ENCODE measurements at places on chromosomes 2 and 18.

DNA sequence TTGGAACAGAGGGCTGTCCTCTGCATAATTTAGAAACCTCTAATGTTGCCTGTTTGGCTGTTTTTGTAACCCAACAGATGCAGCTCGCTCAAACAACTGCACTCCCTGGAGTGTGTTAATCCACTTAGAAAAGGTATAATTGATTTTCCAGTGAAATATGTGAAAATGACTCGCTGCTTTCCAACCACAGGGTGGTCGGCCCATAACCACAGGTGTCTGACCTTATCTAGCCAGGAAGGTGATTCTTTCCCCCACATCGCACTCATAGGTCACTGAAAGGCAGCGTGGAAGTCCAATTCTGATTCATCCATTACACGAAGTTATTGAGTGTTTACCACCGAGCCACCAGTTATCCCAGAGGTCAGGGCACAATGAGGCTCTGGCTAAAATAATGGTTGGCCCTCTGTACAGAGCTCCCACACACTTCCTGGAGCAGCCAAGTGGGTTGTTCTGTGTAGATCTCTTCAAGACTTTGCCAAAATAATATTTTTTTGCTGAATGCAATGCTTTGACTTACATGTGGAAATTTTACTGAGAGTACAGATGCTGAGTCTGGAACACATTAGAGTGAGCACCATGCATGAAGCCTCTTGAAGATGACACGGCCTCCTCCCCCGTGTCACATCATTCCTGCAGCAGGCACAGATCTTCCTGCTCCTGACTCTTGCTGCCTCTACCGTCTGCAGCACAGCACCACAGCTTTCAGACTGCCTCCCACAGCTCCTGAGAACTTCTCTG lies 396.2 kb downstream of the ZNF516 start:
- DNase-seq: peak; percentile 7

- no peak for DNase-seq
Observed at GRCh38 chr2:239526038-239526437, 125.2 kb upstream of the HDAC4 start.

GRCh38 chr2:73282924-73283544 lies 1.2 kb downstream of the FBXO41 start:
- no peak for DNase-seq

- no peak for DNase-seq
Observed at GRCh38 chr2:200087451-200087850, 132.1 kb downstream of the MAIP1 start.

- no peak for DNase-seq
Observed at GRCh38 chr2:237791977-237792727, 6.4 kb upstream of the RBM44 start.

DNA sequence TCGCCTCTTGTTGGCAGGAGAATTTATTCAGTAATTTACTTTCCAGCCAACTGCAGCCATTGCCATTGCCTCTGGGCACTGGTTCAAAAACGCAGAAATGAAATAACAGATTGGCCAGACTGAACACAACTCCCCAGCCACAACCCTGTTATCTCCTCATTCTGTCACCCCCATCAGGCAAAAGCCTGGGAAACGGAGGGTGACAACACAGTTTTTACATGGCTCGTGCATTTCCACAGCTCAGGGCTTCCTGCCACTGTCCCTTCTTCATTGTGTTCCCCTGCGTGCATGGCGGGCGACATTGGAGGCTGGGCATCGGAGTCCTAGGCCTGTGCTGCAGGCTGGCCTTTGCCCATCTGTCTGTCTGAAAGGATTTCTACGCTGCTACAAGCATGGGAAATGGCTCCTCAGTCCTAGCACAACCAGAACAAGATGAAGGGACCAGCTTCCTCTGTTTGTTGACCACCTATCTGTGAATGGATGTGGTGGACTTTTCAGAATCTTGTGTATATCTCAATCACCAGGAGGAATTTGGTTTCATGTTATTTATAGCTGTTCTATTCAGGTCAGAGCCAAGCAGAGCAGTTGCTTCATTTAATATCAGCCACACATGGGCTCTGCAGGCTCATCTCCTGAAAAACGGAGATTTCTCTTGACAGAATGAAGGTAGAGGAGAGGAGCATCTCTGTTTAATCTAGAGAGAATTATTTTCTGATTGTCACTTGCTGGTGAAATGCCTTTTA lies 107.0 kb downstream of the MGAT5 start:
- peak; percentile 69 for DNase-seq

- DNase-seq: no peak
Observed at GRCh38 chr18:29849144-29849543, 1193.4 kb downstream of the DSC3 start.

GRCh38 chr2:45578056-45578843 lies 32.8 kb downstream of the SRBD1 start:
- no peak for DNase-seq

- DNase-seq: no peak
Observed at GRCh38 chr2:64538764-64539433, 14.8 kb downstream of the AFTPH start.

DNA sequence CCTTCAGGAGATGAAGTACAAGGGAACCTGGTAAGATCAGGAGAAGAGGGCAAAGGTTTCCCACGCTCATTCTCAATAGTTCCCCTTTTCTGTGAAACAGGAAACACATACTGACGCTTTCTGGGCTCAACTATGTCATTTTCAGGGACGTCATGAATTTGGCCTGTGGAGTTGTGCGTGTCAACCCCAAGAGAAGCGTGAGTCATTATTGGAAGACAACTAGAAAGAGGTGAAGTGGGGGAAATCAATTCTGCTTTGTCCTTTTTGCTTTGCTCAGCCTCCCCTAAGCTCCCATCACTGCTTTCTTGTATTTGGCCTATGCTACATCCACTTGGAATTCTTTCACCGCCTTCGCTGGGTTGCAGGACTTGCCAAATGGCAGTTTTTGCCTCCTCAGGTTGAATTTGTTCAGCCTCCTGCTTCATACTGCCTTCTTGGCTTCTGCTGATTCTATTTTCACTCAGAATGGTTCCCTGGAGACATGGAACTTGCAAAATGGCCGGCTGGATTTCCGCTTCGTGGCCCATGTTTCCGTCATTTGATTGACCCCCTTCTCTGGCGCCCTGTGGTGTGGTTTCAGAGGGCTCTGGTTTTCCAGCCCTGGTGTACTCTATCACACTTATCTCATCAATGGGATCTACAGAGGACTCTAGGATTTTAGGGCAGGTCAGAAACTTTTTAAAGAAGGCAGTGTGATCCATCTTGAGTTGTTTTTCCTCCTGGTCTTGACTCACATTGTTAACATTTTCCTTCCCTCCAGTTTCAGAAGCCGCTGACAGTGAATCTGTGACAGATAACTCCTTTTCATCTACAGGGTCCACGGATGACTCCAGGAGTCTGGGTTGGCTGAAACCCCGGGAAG lies 93.3 kb downstream of the ALPK2 start:
- peak; percentile 14 for DNase-seq

DNA sequence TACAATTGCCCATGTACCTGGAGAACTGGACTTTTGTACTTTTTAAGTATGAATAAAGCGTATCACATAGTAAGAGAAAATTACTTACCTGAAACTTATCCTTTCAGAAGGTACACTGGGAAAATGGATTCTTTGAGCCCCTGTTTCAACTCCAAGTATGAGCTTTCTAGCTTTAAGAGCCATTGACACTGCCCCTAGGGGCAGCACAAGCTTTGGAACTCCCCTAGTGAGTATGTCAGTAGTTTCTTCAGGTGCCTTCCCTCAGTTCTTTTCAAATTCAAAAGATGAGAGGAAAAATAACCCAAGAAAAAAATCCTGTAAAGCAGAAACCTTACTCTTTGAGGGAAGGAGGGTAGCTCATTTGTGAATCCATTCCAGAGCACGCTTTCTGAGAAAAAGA lies 124.1 kb downstream of the MEMO1 start:
- no peak for DNase-seq

DNA sequence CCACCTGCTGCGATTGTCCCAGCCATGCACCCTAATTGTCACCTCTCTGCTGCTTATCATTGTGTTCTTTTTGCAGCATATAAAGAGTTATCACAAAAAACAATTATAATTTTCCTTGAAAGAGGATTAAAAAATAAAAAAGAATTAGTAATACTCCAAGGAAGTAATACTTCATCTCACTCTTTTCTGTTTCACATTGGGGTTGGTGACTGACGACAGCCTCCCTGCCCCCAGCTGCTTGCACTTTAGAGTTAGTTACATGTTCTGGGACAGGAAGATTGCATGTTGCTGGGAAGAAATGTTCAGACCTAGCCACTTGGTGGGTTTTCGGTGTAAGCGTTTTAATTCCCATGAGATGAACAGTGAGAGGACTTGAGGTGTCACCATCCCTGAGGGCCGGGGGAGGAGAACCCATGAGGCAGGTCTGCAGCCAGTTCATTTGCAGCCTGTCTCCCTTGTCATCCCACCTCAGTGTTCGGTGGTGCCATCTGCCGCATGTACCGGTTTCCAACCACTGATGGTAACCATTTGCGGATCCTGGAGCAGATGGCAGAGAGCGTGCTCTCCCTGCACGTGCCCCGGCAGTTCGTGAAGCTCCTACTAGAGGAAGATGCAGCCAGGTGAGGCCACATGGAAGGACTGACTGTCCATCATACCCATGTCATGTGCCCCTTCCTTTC lies 69.1 kb downstream of the COA5 start:
- DNase-seq: no peak

GRCh38 chr2:206328974-206329373 lies 54.5 kb downstream of the ZDBF2 start:
- DNase-seq: peak; percentile 26

- no peak for DNase-seq
Observed at GRCh38 chr2:146820672-146821071, 1024.2 kb upstream of the ACVR2A start.

- DNase-seq: no peak
Observed at GRCh38 chr18:77530732-77531131, 281.1 kb downstream of the GALR1 start.

GRCh38 chr2:231743376-231744116 lies 35.2 kb downstream of the PTMA start:
- DNase-seq: no peak

- DNase-seq: peak; percentile 75
Observed at GRCh38 chr2:239240414-239240881, 160.4 kb downstream of the HDAC4 start.

GRCh38 chr2:192215096-192215877 lies 20.6 kb upstream of the TMEFF2 start:
- DNase-seq: peak; percentile 59

GRCh38 chr2:6054161-6054671 lies 362.0 kb downstream of the SOX11 start:
- DNase-seq: no peak
